ENCODE measurements at places on chromosomes 12 and 14.

- no peak for DNase-seq
These were observed 9.5 kb downstream of the PAX9 start for GRCh38 chr14:36671149-36671548.

DNA sequence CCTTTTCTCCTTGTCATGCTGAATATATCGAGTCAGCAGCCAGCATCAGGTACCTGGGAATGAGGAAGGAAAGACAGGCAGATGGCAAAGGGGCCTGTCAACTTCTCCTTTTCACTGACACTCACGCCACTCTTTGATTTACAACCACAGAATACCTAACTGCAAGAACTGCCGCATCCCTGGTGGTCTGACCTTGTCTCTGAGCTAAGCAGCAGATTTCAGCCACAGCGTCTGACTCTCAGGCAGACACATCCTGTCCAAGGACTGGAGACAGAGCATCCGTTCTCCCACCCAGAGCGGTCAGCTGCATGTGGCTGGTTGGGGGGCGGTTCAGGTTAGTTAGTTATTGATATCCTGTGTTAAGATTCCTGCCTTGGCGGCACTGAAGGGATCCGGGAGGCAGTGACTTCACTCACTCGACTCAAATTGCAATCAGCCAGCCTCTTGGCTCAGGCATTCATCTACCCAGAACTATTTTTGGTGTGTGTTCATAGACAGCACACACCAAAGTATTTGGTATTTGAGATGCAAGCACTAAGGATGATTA, 11.2 kb upstream of the MAP1LC3B2 start:
- DNase-seq, result no peak

DNA sequence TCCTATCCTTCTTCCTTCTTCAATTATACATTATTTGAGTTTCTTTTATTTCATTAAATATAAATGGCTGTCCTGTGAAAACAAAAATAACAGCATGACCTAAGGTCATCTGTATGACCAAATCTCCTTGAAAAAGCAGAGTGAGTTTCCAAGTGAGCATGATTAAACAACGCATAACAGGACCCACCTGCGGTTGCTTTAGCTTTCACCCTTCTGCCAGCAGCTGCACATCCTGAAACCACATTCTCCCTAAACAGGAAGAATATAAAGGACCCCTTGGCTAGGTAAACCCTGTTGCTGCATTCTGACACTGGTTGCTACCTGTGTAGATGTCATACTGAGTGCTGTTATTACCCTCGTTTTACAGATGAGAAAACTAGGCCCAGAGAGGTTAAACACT, 42.8 kb upstream of the CPM start:
- DNase-seq, result no peak

DNA sequence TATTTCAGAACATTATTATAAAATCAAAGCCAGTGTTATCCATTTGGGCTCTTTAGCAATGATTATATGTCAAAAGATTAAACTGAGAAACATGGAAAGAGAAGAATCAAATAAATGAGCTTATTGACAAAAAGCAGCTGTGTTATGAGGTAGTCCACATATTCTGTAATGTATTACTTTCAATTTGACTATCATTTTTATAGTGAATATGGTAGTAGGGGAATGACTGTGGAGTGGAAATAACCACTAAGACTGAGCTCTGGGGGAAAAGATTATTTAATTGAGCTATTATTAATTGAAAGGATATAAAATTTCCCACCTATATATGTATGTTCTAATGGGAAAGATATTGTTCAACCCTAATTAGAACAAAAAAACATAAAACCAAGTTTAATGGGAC, 381.3 kb downstream of the TMTC2 start:
- DNase-seq, result no peak

GRCh38 chr14:99879401-99880295, 86.4 kb downstream of the EML1 start:
- DNase-seq, result no peak

DNA sequence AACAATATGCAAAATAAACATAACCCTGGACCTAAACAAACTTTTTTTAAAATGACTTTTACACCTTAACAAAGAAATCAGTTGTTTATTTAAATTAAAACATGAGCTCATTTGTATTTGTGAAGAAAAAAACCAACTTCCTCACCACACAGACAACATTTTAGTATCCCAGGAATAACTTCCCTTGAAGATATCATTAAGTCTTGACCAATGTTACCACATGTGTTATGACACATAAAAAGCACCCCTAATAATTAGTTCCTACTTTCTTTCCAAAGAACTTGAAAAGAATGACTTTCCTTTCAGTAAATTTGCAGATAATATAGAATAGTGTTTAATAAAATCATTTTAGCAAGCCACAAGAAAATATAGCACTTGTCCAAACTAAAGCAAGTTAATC, 42.4 kb downstream of the DUSP16 start:
- no peak for DNase-seq

DNA sequence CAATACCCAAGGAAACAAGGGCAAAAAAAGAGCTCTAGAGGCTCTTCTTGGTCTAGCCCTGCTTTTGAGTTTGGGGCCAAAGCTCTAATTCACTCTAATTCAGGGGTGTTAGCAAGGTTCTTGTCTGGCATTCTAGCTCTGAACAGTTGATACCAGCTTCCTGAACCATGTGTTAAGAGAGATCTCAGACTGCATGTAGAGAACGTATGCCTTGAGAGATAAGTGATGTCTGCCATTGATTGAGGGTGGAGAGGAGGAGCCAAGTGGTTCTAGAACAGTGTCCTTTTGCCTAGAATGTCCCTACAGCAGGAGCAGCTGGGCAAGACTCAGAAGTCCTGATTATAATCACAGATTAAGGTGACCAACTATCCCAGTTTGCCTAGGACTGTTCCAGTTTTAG, 18.2 kb upstream of the POC1B start:
- no peak for DNase-seq

DNA sequence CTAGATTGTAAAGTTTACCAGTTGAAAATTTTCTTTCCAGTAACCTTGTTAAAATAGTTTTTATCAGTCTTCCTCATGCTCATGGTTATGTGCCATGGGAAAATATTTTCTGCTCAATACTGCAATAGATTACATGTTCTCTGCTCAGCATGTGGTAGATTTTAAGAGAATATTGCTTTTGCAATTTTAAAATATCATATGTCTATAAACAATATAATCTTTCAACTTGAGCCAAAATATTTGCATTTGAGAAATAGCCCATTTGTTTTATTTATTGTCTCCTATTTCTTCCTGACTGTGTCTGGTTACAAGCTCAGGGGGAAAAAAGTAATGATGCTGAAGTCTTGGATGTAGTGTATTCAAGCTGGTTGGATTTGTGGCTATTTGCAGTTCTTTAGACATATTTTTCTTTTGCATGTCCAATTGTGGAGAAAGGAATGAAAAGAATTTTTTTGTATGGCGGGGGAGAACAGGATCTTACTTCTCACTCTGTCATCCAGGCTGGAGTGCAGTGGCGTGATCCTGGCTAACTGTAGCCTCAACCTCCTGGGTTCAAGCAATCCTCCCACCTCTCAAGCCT, 342.6 kb upstream of the NAV3 start:
- DNase-seq, result no peak

DNA sequence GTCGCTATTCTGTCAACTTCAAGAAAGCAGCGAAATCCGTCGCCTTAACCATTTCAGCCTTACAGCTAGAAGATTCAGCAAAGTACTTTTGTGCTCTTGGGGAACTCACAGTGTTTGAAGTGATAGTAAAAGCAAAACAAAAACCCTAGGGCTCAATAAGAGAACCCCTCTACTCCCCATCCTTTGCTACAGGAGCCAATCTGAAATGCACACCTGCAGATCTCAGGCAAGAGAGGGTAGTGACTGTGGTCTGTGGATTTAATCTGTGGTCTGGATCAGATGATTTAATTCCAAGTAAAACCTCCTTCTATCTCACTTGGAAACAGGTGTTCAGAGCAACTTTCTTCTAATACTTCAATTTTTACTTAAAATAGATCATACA, 422.9 kb upstream of the OR4E1 start:
- DNase-seq, result no peak

GRCh38 chr12:116833474-116833873, 47.8 kb downstream of the HRK start:
- no peak for DNase-seq

DNA sequence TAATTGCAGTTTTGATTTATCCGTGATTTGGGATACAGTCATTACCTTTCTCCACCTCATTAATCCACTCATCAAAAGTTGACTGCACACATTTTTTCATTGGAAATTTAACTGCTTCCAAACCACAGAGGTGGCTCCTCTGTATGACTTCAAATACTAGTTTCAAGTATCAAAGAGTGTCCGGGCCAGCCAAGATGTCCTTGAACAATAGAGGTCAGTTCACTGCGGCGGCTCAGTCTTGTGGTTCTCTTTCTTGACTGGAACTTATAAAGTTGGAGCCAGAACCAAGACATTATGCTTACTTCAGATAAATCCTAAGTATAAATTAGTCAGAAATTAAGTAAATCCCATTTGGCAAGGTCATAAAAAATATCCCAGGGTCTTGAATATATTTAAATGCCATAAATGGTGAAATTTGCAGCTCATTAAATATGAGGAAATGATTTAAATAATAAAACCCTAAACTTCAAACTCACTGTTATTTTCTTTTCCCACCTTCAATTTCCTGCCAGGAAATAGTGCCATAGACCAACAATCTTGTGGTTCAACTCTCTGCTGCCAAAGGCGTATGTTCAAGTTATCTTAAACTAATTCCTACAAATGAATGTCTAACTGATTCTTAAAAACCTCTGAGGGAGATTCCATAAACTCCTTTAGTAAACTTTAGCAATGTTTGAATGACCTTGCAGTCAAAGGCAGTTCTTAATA, 360.8 kb downstream of the AEBP2 start:
- DNase-seq, result no peak

GRCh38 chr14:72786378-72787350, 107.2 kb downstream of the DPF3 start:
- no peak for DNase-seq

- DNase-seq, result no peak
These were observed 1.4 kb upstream of the SMARCC2 start for GRCh38 chr12:56190695-56191155.

DNA sequence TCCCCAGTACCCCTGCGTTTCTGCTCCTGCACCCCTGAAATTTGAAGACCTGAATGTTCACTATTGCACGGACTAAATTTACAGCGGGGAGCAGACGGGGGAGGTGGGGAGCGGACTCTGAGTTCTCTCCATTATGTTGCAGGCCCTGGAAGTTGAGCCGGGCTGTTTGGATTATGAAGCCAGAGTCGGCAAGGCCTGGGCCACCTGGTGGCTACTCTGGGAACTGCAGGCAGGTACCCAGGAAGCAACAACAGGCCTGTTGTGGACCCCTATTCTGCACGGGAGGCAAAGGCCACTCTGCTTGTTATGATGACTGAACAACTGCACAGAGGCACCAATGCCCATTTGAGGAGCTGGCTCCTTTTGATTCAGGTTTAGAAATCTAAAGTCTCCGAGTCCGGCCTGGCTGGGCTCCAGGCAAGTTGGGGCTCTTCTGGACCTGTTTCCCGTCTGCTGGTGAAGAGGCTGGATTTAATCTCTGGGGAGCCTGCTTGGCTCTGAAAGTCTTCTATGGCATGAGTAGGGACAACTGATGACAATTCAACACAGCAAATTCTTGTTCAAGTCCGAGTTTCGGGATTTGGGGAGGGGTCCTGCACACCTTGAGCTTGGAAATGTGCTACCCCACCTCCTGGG, 34.1 kb upstream of the FAM181A start:
- peak; percentile 92 for DNase-seq

- DNase-seq, result no peak
These were observed 418.6 kb downstream of the PDZRN4 start for GRCh38 chr12:41606468-41607445.

DNA sequence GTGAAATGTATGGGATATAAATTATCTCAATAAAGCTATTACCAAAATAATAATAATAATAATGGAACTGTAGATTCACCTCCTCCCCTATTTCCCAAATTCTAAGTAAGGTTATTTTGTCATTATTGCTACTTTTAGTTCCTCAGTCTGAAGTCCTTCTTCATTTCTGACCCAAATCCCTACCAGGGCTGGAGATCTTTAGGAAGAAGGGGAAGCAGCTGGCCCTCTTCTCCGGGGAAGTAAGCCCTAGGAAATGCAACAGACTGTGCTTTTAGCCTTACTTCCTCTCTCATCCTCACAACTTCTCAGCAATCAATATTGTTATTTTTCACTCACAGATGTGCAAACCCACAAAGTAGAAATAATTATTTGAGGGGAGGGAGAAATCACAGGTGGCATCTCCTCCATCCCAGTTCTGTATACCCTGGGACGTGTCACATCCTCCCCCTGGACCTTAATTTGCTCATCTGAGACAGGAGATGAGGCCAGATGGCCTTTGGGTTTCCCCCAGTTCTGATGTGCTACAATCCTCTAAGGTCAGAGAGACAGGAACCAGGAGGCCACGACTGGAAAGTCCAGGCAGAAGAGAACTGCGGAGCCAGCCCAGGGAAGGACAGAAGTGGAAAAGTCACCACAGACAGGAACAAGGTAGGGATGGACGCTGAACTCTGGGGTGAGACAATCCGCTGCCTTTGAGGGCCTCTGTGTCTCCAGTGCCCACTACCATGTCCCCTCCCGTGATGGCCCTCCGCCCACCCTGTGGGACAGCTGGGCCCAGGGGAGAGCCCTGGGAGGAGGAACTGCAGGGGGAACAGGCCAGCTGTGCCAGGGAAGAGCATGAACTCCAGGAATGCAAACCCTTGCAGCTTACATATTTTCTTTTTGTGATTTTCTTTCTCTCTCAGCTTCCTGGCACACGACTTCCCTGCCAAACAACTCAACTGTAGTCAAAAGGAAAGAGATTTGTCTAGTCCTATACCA, 10.6 kb upstream of the TNFRSF1A start:
- DNase-seq, result no peak

GRCh38 chr14:83734431-83734830, 1795.5 kb upstream of the FLRT2 start:
- DNase-seq, result no peak

GRCh38 chr14:67503331-67503730, 14.8 kb upstream of the TMEM229B start:
- no peak for DNase-seq

DNA sequence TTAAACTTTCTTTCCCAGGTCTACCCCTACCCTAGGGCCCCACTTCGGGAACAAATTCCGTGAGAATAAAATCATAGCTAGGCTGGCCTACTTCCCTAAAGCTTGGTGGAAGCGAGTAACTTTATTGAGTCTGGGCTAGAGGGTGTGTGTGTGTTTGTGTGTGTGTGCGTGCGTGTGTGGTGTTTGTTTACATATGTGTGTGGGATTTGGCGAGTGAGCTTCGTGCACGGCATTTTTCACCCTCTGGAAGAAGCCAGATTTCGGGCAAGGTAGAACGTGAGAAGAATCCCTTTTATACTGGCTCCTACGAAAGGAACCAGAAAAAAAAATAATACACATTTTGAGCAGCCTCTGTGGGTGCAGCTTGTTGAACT, 7.5 kb upstream of the LHX5 start:
- no peak for DNase-seq

DNA sequence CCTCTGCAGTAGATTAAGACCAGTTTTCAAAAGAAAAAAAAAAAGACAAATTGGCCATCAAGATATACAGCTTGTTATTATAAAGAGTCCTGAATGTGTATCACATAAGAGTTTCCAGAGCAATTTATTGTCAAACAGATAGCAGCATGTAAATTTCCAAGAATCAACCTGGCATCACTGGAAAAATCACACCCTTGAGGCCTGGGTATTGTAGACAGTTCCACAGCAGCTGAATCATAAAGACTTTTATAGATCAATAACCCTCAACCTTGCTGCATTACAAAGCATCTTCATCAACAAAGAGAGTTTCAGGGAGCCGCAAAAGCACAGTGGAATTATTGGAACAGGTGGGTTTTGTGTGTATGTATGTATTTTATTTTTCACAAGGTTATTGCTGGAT, 94.6 kb upstream of the LRIG3 start:
- no peak for DNase-seq

GRCh38 chr12:107593713-107594381, 91.8 kb upstream of the PWP1 start:
- no peak for DNase-seq

- no peak for DNase-seq
These were observed 8.2 kb upstream of the NTS start for GRCh38 chr12:85865890-85866289.
